Pancreas (tissue), 10 donors: ENCODE measurements at places on chromosomes 1 and 21.

- DNase-seq, result no peak
Observed at GRCh38 chr1:180630408-180631193, 1.2 kb upstream of the XPR1 start.

- no peak for DNase-seq
Observed at GRCh38 chr1:64484651-64485050, 14.7 kb downstream of the CACHD1 start.

DNA sequence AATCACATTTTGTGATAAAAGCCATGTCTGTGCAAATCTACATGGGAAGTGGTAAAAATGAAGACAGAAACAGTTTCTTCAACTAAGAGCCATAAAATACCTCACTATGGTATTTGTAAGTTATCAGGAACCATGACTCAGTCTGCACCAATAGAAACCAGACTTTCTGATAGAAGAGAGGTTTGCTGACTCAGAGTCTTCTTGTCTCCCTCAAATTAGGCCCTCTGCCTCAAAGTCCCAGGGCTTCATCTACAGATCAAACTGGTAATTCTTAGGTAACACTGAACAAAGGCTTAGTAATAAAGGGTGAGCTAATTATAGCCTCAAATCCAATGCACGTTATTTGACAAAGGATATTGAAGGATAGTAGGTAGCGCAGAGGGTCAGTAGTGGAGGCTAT, 30.9 kb upstream of the SSX2IP start:
- no peak for DNase-seq

- DNase-seq, result peak; percentile 56
Observed at GRCh38 chr1:14850563-14850962, 252.1 kb downstream of the KAZN start.
